ENCODE measurements at places on chromosomes 3 and 15.

- no peak for DNase-seq
Measured at GRCh38 chr15:40838756-40839155, 5.1 kb upstream of the SPINT1 start.

DNA sequence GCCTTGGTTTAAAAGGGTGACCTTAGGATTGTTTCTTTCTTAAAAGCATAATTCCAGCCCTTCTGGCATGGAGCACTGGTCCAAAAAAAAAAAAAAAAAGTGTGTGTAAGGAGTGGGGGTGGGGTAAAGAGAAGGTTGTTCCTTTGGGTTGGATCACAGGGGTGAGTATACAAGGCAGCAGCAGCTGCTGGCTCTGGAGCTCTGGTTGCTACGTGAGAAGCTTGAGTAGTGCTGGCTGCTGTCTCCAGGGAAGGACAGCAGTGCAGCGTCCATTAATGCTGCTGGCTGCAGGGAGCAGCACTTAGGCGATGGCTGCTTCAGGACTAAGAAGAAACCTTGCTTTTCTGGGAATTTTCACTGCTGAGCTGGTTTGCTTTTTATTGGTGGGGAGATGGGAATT, 2.3 kb downstream of the SETD5 start:
- DNase-seq = no peak

GRCh38 chr15:76197703-76198455, 113.4 kb downstream of the ETFA start:
- DNase-seq = peak; percentile 9

- DNase-seq = no peak
Measured at GRCh38 chr3:117722856-117723255, 1013.3 kb downstream of the TUSC7 start.

DNA sequence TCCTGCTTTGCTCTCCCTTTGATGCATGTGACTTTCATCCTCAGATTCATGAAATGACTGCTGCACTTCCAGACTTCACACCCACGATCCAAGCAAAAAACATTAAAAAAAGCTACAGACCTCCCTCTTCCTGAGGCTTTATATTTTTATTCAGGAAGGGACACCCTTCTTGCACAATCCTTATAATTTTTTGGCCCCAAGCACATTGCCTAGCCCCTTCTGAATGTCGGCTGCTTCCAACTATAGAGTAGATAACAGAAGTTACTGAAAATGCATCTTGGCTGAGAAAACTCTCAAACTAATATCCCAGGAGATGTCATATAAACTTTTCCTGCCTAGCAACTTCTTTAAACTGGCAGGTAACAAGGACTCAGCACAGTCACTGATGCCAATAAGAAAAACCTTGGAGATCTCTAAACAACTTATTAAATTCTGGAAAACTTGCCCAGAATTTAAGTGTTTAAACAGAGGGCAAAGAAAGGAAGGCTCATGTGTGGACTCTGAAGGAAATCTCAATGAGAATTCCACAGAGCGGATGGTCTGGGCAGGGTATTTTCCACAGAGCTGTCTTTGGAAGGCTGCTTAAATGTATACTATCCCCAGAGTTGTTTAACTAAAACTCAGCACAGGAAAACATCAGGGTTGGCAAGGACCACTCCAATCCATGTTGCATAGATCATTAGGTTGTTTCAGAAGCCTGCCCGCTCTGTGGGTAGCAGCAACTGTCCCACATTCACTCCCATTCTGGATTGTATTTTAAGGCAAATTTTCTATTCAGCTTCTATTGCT, 746.8 kb upstream of the LMCD1 start:
- DNase-seq = no peak
